Activated CD4-positive, alpha-beta T cell treated with anti-CD3 and anti-CD28 coated beads, Interleukin-2, amount 10 ng/mL, durations not matched to agents 7 days and 5 days (primary cell): ENCODE measurements at places on chromosomes 12 and 14.
A peak's percentile ranks its signal among the peaks of the same experiment; 100 is the strongest.

DNA sequence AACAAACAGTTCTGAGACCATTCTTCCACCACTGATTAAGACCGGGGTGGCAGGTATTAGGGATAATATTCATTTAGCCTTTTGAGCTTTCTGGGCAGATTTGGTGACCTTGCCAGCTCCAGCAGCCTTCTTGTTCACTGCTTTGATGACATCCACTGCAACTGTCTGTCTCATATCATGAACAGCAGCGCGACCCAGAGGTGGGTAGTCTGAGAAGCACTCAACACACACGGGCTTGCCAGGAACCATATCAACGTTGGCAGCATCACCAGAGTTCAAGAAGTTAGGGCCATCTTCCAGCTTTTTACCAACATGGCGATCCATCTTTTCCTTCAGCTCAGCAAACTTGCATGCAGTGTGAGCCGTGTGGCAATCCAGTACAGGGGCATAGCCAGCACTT is 16.9 kb downstream of the AEBP2 start:
- H3K4me3 ChIP-seq, result no peak overlapping the region
- H3K27ac ChIP-seq, result no peak overlapping the region
- DNase-seq, result no peak
- peaks cover 49% of the 10 kb centered on the region for H3K36me3 ChIP-seq
- no peaks in the 10 kb centered on the region for H3K27me3 ChIP-seq

- peaks cover 29% of the 10 kb centered on the region for H3K4me1 ChIP-seq
- no peak overlapping the region for H3K27ac ChIP-seq
- DNase-seq, result no peak
- H3K36me3 ChIP-seq, result peaks cover 6% of the 10 kb centered on the region
- H3K4me3 ChIP-seq, result no peak overlapping the region
Observed at GRCh38 chr14:100149851-100150611, 9.4 kb downstream of the DEGS2 start.

DNA sequence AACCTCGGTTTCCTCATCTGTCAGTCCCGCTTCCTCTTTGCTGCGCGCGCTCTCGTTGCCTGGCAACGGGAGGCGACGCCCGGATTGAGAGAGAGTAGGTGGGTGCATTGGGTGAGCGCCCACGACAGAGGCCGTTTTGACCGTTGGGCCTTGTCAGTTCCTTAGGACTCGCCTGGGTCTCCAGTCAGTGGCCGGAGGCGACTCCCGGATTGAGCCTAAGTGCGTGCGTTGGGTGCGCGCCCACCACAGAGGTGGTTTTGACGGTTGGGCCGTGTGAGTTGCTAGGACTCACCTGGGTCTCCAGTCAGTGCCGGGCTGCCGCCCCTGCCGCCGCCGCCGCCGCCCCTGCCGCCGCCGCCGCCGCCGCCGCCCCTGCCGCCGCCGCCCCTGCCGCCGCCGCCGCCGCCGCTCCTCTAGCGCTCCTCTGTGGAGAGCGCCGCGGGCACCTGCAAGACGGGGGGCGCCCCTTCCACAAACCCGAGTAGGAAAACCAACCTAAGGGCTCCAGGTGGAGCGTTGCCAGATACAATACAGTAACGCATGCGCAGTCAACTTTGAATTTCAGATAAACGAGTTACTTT is 37.2 kb downstream of the APOBEC1 start:
- H3K27me3 ChIP-seq, result peaks cover 47% of the 10 kb centered on the region
- no peak overlapping the region for H3K27ac ChIP-seq
- H3K4me3 ChIP-seq, result no peak overlapping the region
- no peaks in the 10 kb centered on the region for H3K4me1 ChIP-seq
- no peak for DNase-seq

DNA sequence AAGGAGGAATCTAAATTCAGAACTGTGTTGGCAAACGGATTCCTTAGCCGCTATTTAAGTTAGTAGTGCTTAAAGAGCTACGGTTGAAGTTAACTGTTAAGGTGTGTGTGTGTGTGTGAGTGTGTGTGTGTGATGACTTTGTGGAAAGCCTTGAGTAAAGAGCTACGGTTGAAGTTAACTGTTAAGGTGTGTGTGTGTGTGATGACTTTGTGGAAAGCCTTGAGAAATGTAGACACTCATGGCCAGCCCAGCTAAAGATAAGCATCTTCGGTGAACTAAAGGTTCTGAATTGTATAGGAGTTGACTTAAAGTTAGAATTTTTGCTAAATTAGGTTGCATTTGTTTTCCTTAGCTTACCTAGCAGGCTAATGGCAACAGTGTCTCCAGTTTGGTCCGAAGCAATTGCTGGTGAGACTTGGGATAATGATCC is 1.4 kb downstream of the KTN1 start:
- H3K4me3 ChIP-seq, result peak overlapping the region; percentile 84
- peaks cover 43% of the 10 kb centered on the region for H3K4me1 ChIP-seq
- H3K27ac ChIP-seq, result peak overlapping the region; percentile 85
- no peaks in the 10 kb centered on the region for H3K27me3 ChIP-seq
- peak; percentile 14 for DNase-seq
